ENCODE measurements at places on chromosomes 11 and 22. TPM values are rescaled to one million over a fixed set of nuclear protein-coding genes. Genes with fewer than 3 reads are reported as not detected.
A peak's percentile ranks its signal among the peaks of the same experiment; 100 is the strongest.

GRCh38 chr22:49629586-49630447 lies 197.9 kb downstream of the BRD1 start:
- no peaks in the 10 kb centered on the region for H3K27me3 ChIP-seq
- H3K36me3 ChIP-seq: peaks cover 8% of the 10 kb centered on the region
- H3K4me3 ChIP-seq: no peak overlapping the region
- no peaks in the 10 kb centered on the region for H3K4me1 ChIP-seq

The SAA1 gene
- total RNA-seq: not detected

DNA sequence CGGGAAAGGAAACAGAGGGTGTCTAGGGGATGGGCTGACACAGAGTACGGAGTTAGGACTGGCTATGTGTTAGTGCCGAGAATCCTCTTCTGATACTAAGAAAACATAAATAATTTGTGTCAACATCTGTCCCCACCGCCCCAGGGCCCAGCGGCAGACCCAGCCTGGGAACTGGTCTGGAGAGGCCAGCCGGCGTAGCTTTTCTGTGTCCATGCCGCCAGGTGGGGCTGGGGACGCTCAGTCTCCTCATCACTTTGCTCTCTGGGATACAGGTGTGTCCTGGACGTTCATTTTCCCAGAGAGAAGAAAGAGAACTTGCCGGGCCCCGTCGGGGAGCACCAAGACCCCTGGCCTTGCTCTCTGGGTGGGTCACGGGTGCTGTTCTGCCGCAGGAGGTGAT lies 54.7 kb downstream of the WNT7B start:
- peaks cover 2% of the 10 kb centered on the region for H3K27me3 ChIP-seq
- H3K4me3 ChIP-seq: no peak overlapping the region
- H3K4me1 ChIP-seq: no peaks in the 10 kb centered on the region
- no peaks in the 10 kb centered on the region for H3K36me3 ChIP-seq

The OR56A1 gene
- total RNA-seq: not detected

- H3K4me3 ChIP-seq: no peak overlapping the region
- H3K27me3 ChIP-seq: peaks cover 4% of the 10 kb centered on the region
- H3K27ac ChIP-seq: no peak overlapping the region
- DNase-seq: peak; percentile 6
These were observed 3.4 kb downstream of the OLFML1 start for GRCh38 chr11:7488681-7489080.

DNA sequence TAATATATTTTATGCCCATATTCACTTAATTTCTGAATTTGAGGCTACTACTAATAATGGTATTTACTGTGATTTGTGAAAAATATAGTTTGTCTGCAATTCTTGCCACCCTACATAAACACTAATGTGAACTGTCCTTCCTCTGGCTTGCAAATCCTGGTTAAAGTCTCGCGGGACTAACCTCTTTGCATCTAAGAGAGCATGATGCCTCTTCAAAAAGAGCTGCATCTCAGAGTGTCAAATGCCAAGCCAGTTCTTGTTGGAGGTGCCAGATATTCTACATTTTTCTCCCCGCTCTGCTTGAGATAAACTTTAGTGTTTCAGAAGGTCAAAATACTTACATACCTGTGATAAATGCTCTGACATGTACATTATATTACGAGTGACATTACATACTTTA lies 2.1 kb downstream of the ARHGAP42 start:
- no peak overlapping the region for H3K27ac ChIP-seq
- H3K4me3 ChIP-seq: no peak overlapping the region
- H3K27me3 ChIP-seq: peaks cover 2% of the 10 kb centered on the region
- H3K4me1 ChIP-seq: peaks cover 30% of the 10 kb centered on the region
- DNase-seq: no peak

DNA sequence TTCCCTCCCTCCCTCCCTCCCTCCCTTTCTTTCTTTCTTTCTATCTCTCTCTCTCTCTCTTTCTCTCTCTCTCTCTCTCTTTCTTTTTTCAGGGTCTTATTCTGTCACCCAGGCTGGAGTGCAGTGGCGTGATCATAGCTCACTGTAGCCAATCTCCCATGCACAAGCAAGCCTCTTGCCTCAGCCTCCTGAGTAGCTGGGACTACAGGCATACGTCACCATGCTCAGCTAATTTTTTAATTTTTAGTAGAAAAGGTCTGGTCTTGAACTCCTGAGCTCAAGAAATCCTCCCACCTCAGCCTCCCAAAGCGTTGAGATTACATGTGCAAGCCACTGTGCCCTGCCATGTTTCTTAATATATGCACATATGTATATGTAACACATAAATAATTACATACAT lies 19.0 kb downstream of the TSKU start:
- H3K27me3 ChIP-seq: peaks cover 11% of the 10 kb centered on the region
- no peak overlapping the region for H3K27ac ChIP-seq
- no peak for DNase-seq
- no peaks in the 10 kb centered on the region for H3K36me3 ChIP-seq

DNA sequence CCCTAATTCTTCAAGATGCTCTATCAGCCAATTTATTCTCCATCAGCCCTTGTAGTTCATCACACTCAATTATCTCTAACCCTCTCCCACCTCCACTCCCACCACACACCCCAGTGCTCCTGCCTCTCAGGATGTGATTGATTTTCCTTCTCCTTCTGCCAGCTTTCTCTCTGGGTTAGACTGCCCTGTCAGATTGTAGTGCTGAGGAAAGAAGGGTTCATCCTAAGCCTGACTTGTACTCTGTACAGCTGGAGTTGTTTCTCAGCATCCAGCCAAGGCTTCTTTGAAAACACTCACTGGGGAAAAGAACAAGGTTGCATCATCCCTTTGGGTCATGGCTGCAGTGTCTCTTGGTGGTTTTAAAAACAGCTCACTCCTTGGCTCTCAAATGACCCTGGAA lies 61.2 kb downstream of the CECR2 start:
- no peak overlapping the region for H3K4me3 ChIP-seq
- H3K36me3 ChIP-seq: no peaks in the 10 kb centered on the region
- no peaks in the 10 kb centered on the region for H3K27me3 ChIP-seq
- H3K4me1 ChIP-seq: no peaks in the 10 kb centered on the region

Measured in HFFc6 (cell line).